ENCODE measurements at places on chromosomes 1 and 21. TPM values are rescaled to one million over a fixed set of nuclear protein-coding genes. Genes with fewer than 3 reads are reported as not detected.

Gene PEA15
- total RNA-seq = 100 TPM

Gene CDC20
- 161 TPM for total RNA-seq

Gene CACHD1
- total RNA-seq = 2.7 TPM

Gene TPR
- total RNA-seq = 78.2 TPM

Gene TTC34
- total RNA-seq = 0.28 TPM

Gene AJAP1
- total RNA-seq = under 0.01 TPM
